ENCODE measurements at places on chromosomes 12 and 14.

- no peak for DNase-seq
Observed at GRCh38 chr14:69693145-69693544, 73.8 kb upstream of the SRSF5 start.

DNA sequence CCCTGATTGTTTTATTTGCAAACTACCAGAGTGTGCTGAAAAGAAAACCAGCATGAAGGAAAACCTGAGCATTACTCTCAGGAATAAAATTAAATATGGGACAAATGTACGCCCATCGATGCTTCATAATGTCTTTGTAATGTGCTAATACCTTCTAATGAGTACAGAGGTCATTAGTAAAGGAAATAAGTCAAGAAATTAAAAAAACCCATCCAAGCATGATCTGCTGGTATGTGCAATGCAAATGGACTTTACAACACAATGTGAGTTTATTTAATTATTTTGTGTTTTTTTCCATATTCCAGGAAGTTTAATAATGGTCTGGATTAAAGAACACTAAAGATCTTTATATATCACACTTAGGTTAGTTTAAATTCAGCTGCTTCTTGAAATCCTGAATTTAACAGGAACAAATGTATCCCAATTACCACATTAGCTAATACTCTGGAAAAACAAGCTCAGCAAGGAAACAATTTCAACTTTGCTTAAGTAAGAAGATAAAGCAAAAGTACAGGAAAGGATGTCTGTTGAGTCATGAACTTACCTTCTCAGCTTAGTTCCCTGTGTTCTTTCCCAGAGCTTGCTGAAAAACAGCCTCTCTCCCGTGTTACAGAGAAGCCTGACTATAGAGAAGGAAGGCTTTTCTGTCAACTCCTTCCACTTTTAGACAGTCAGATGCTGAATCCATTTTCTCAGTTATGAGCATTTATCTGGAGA lies 179.3 kb upstream of the TMEM260 start:
- no peak for DNase-seq

- no peak for DNase-seq
Observed at GRCh38 chr12:31849090-31849687, 110.0 kb upstream of the RESF1 start.

DNA sequence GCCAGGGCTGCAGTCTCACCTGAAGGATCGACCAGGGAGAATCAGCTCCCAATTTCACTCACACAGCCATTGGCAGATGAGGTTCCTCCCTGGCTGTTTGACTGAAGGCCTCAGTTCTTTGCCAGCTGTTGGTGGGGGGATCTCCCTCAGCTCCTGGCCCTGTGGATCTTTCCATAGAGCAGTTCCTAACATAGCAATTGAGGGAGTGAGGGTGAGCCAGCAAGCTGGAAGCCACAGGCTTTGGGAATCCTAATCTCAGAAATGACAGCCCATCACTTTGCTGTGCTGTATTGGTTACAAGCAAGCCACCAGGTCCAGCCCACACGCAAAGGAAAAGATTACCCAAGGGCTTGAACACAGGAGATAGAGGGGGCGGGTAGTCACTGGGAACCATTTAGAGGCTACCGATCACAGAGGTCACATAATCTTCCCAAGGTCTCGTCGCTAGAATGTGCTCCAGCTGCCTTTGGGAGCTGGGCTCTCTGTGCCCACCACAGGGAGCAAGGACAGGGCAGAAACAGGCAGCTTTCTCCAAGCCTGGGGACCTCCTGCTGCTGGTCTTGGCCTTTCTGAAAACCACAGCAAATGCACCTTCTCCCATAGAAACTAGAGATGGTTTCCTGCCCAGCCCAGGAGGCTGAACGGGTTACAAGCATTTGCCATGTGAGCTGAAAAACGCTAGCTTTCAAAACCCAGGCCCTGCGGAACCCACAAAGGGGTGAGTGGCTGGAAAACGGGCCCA lies 4.6 kb upstream of the OTUB2 start:
- no peak for DNase-seq

DNA sequence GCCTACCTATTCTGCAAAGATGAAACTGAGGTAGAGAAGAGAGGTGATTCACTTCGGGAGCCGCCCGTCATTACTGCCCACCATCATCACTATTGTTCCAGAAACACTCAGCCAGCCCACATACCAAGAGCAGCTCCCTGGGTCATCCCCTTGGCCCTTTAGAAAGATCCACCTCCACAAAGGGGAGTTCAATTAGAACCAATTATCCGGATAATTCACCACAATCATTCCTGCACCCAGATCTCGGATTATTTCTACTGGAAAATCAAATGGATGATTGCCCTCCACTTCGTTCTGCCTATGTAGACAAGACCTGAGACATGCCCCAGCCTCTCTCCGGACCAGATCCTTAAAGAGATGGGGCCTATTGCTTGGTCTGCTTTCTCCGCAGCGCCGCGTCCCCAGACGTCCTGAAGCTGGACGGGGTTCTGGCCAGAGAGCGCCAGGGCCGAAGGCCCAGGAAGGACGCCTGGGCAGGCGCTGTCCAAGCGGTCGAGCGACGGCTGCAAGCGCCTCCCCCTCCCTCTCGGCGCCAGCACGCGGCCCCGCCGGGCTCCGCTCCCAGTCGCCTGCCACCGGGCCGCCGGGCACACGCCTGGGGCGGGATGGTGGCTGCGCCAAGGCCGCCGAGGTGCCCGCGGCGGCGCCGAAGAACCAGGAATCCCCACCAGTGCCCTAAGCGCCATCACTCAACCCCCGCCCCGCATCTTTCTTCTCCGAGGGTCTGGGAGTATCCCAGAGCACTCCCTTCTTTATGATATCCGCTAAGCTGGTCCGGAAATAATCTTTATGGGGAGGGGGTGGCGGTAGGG lies 1.3 kb upstream of the ASCL1 start:
- DNase-seq, result no peak

DNA sequence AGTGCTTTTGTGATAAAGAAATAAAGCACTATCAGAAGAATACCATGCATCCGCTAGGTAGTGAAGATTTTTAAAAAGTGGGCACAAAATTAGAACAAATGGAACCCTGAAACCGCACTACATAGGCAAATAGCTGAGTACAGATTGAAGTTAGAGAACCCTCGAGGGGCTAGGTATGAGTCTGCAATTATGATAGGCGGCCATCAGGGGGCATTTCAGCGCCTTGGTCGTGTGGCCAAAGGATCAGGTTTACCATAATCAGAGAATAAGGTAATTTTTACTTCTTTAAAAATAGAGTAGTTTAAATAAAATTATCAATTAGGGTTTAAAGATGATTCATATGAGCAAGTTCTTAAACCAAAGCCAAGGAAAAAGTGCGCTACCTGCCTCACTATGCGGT lies 129.8 kb downstream of the TMX1 start:
- DNase-seq, result no peak

DNA sequence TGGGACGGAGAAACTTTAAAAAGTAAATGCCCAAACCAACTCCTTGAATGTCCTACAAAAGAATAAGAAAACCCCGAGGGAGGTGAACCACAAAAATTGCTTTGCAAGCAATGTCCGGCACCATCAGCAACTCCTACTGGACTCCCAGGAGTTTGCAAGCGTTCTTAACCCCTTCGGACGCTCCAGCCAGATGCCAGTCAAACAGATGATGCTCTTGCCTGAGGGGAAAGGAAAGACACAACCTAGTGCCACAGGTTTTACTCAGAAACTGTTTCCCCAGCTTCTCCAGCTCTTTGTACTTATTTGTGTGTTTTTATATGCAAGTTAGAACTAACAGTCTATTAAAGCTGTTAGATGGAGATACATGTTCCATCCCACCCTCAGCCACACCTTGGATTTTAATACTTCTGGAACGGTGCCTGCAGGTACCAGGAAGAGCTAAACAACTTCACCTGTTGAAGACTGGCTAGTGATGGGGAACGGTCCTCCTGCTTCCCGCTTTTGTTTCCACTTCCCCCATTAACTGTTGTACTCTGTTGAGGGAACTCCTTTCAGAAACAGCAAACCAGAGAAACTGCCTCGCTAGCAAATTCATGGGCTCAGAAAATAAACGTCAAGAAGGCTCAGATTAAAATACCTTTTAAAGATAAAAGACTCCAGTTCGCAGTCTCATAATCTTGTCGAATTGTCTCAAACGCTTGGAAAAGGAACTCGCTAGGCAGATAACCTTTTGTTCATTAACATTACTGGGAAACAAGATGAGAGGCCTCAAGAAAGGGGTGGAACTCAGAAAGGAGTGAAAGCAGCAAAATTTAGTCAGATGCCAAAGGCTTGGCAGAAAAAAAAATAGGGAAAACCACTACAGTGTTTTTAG lies 1.1 kb upstream of the FERMT2 start:
- peak; percentile 59 for DNase-seq

DNA sequence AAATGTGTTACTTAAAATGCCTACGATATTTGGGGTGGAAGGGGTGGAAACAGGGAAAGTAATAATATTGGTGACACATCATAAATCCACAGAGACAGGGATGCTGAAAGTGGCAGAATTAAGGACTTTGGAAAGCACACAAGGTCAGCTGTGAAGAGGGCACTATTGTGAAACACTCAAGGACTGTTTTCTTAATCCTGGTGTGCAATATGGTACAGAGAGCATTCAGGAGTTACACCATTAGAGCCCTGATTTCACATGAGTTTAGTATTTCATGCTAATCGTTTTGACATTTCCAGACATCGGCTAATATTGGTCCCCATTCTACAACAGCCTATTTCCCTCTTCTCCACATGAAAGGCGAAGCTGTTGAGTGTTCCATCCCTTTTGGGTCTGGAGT lies 219.2 kb downstream of the MSRB3 start:
- DNase-seq, result no peak

- no peak for DNase-seq
Observed at GRCh38 chr12:51815571-51815970, 32.9 kb downstream of the FIGNL2 start.

DNA sequence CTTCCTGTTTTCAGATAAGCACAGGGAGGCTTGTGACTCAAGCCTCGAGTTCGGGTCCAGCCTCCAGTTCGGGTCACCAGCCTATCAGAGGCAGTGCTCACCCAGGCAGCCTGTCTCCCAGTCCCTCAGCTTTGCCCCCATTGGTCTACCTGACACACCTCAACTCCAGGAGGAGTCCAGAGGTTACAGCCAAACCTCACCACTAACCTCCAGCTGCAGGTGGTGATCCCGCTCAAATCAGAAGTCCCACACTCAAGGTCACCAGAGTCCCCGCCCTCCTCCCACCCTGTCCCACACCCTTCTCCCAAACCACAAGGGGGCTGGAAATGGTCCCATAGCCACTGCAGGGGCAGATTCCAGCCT lies 42.1 kb downstream of the KDM2B start:
- DNase-seq, result no peak

GRCh38 chr12:27342536-27342935 lies 9.9 kb downstream of the BMAL2 start:
- no peak for DNase-seq

GRCh38 chr14:55762595-55763232 lies 182.7 kb downstream of the KTN1 start:
- DNase-seq, result no peak

GRCh38 chr12:106369624-106370346 lies 12.2 kb downstream of the POLR3B start:
- DNase-seq, result peak; percentile 40

DNA sequence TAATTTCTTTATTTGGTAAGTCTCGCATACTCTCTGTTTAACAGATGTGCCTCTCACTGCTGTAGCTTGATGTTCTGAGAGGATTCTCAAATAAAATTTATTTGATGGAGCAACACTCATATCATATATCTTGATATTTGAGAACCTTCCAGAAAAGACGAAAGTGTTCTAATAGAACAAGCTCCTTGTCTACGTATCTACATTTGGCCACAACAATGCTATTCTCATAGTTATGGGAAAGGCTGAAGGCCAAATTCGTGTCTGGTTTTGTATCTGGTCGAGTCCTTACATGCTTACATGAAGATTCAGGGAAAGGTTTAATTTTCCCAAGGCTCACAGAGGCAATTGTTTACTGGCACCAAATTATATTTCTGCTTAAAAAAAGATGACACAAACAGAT lies 186.7 kb upstream of the SLC38A2 start:
- DNase-seq, result no peak

DNA sequence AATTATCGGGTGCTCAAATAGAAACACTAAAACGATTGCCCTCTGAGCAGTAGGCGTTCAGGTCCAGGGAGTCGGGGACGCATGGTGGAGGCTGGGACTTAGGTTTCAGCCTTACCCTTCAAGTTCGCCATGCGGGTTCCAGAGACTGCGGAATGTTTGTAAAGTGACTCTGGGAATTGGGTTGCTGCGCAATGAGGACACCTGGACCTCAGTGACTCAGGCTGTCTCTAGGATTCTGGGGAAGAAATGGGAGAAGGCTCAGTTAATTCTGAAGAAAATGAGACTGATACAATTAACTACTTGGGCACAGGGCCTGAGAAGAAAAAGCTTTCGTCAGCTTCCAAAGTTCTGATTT lies 1.1 kb downstream of the LGALS3 start:
- DNase-seq, result peak; percentile 32

DNA sequence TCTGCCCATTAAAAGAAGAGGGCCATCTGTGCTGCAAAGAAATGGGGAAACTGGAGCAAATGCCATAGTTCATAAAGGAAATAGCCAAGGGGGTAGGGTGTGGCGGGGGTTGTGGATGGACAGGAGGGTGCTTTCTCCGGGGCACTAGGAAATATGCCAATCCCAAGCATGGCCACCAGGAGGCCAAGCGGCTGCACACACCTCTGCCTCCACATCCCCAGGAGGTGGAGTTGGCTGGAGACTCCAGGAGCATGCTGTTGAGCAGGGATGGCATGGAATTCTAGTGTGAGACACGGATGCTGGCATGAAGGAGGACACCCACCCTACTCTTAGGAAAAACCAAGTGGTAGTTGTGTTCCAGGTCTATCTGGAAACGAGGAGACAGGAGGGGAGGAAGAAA lies 25.2 kb downstream of the NID2 start:
- no peak for DNase-seq

DNA sequence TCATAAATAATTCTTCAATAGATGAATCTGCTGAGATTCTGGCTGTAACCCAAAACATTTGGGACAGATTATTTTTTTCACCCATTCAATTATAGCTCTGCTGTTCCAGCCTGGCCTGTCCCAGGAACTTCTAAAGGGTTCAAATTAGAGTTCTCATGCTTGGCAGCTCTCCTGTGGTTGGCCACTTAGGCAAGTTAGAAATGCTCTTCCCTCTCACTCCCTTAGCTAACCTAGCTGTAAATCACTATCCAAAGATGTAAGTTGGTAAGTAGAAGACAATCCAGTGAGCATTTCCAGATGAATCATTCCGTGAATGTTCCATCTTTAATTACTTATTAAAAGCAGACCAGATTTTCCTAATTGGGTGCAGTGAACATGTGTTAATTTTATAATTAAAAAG lies 760.4 kb upstream of the TBX3 start:
- peak; percentile 86 for DNase-seq

DNA sequence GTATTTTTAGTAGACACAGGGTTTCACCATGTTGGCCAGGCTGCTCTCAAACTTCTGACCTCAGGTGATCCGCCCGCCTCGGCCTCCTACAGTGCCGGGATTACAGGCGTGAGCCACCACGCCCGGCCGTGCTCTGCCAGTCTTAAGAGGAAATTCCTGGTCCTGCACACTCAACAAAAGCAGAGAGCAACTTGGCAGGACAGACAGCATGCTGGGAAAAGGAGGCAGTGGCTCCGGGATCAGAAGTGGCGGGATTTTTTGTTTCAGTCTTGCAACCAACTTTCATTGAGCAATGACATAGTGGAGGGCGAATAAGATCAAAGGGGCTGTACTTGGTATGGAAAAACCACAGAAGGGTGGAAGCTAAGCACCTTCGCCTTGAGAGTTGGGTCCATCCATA lies 2.1 kb downstream of the CKAP4 start:
- no peak for DNase-seq

All from GM04504 (cell line).